ENCODE measurements at places on chromosomes 5 and 9.

GRCh38 chr5:14721990-14722656 lies 57.6 kb downstream of the OTULIN start:
- no peak for DNase-seq

GRCh38 chr5:152514827-152515397 lies 109.8 kb upstream of the NMUR2 start:
- DNase-seq = no peak

DNA sequence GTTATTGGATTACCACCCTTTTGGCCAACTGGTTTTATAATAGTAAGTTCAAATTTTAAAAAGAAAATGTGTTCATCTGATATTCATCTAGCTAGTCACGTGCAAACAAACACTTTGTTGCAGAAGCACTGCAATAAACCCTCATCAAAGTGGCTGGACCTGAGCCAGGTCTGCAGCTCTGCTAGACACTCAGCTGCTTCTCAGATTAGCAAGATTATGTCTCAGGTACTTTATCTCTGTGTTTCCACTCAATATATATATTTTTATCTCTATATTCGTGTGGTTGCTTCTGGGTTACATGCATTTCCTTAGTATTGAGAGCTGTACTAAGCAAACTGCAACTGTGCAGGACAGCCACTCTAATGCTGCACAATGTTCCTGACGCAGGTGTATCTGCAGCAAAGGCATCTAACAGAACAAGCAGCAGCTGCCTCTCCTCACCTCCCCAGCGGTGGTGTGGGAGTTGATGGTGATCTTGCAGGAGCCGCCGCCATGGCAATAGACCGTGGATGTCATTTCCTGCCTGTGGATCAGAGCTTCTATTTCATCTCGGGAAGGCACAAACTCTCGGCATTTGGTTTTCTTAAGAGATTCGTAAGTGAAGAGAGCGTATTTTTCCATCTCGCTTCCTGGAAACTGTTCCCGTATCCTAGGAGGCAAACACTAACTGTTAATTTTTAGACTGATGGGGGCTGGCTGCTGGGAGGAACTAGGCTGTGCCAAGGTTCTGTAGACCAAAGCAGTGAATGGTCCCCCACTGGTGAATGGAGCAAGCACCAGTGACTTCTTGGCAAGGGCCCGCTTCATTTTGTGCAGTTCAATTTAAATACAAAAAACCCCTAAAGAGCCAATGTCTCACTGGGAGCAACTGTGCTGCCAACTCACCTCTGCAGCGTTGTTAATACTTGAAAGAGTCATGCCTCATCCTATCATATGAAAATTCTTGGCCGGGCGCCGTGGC lies 56.7 kb upstream of the RETREG1 start:
- DNase-seq = no peak

- DNase-seq = no peak
Observed at GRCh38 chr5:394671-395155, 48.3 kb upstream of the EXOC3 start.

GRCh38 chr5:38650946-38651345 lies 94.5 kb upstream of the LIFR start:
- no peak for DNase-seq

- no peak for DNase-seq
Observed at GRCh38 chr5:143008032-143008431, 237.9 kb downstream of the ARHGAP26 start.

- DNase-seq = no peak
Observed at GRCh38 chr9:89555451-89556375, 49.1 kb upstream of the GADD45G start.
